LoVo (cell line): ENCODE measurements at places on chromosomes 3 and 15.

DNA sequence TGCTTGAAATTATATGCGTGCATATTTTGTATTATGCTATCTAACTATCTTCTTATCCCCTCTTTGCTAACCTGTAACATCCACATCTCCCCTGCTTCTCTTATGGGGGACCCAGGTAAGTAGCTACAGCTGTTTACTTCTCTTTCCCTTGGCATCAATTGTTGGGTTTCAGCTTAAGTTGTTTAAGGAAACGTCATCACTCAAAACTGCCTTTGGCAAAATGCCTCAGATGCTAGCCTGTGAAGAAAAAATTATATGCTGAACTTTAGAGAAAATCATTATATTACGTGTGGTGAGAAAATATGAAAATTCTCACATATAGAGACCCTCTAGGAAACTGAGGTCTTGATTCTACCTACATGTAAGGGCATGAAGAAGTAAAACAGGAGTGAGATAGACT, 447.0 kb upstream of the NECTIN3 start:
- no peak for DNase-seq

GRCh38 chr15:41499109-41499851, 5.6 kb downstream of the ITPKA start:
- no peak for DNase-seq

GRCh38 chr3:88219138-88219792, 69.5 kb downstream of the C3orf38 start:
- peak; percentile 32 for DNase-seq

GRCh38 chr15:101522621-101523559, 33.4 kb upstream of the PCSK6 start:
- DNase-seq: no peak

DNA sequence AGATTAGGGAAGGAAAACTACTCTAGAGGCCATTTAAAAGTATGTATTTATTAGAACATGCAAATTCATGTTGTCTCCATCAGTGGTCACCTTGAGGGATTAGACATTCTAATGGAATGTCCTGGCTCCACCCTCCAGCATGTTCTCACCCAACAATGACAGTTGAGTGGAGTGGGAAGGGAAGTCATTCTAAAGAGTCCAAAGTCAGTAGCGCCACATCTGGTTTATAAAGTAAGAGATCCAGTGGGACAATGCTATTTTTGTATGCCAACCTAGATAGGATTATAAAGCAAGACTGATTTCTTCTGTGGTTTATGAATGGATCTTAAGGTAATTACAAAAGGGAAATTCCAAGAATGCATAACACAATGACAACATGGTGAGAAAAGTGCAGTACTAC, 33.3 kb downstream of the SLC24A1 start:
- peak; percentile 40 for DNase-seq

GRCh38 chr3:191476066-191476772, 15.3 kb downstream of the PYDC2 start:
- peak; percentile 8 for DNase-seq
